Stimulated activated CD4-positive, alpha-beta T cell treated with anti-CD3 and anti-CD28 coated beads, TNF-alpha, amount 100 ng/mL, for 4 hours (primary cell): ENCODE measurements at places on chromosomes 6 and 20.

DNA sequence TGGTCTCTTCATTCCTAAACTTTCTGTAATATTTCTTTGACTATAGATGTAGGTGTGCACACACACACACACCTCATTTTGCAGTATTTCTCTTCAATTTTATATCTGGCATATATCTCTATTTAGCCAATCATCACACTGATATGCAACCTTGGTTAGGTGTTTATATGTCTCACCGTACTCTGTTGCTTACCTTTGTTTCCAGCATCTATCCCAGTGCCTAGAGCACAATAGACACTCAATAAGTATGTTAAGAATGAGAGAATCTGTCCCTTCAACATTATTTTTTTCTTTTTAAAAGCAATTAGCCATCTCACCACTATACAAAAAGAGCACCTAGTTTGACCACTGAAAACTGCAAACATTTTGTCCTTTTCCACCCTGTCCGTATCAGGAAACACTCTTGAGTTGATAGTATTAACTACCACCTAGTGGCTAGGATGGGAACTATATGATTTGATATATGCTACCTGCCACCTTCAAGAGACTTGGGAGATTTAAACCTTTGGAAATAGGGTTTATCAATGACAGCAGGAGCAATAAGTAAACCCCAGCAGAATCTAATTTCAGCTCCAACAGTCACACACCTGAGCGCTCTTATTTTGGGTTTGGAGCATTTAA, 48.7 kb upstream of the RSPO3 start:
- DNase-seq = no peak

GRCh38 chr6:157602521-157603295, 220.3 kb upstream of the SNX9 start:
- no peak for DNase-seq

DNA sequence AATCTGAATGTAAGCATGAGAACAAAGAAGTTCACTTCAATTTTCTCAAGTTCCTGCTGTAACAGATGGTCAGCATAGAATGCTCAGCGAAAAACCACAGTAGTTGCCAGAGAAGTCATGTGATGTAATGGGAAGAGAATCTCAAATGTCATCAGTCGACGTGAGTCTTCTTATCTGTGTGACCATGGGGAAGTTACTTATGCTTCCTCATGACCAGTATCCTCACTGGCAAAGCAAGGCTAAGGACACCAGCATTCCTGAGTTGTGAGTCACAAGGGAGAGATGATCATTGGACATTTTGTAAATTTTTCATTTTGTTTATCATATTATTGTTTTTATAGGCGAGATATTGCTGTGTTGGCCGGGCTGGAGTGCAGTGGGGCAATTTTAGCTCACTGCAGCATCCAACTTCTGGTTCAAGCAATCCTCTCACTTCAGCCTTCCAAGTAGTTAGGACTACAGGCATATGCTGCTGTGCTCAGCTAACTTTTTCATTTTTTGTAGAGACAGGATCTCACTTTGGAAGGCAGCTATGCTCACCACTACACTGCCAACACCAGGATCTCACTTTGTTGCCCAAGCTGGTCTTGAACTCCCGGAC, 21.9 kb downstream of the SGK1 start:
- DNase-seq = no peak

DNA sequence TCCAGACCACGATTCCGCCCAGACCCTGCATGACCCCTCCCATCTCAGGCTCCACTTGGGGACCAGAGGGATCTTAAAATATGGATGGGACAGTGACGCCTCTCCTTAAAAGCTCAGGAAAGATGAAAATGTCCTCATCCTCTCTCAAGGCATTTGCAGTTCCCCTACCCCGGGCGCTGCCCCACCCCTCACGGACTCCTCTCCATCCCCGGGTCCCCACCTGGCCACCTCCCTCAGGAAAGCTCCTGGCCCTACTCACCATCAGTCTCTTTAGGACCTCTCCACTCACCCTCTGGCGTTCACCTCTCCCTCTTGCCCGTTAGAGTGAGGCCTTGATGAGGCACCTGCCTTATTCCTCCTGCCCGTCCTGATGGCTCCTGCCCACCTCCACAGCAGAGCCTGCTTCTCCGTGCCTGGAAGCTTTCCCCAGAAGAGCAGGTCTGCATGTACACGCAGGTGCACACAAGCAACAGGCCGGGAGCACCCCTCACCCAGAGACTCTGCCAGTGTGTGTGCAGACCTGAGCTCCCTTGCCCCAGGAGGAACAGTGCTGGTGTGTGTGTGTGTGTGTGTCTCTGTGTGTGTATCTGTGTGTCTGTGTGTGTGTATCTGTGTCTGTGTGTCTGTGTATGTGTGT, 105.6 kb upstream of the NXT1 start:
- no peak for DNase-seq

DNA sequence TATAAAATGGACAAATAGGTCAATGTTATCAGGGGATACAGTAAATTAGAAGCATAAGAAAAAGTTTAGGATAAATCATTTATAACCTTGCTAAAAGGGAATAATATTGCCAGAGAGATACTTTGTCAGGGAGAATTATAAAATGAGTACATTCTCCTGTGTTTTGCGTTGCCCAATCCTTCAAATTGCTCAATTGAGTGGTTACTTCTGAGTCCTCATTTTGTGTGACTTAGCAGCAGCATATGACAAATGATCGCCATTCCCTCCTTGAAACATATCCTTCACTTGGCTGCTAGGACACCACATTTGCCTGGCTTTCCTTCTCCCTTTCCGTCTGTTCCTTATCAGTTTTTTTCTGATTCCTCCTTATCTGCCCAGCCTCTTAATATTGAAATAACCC, 106.7 kb upstream of the FLRT3 start:
- DNase-seq = no peak

- DNase-seq = no peak
Measured at GRCh38 chr6:105688573-105688972, 285.7 kb upstream of the PREP start.

DNA sequence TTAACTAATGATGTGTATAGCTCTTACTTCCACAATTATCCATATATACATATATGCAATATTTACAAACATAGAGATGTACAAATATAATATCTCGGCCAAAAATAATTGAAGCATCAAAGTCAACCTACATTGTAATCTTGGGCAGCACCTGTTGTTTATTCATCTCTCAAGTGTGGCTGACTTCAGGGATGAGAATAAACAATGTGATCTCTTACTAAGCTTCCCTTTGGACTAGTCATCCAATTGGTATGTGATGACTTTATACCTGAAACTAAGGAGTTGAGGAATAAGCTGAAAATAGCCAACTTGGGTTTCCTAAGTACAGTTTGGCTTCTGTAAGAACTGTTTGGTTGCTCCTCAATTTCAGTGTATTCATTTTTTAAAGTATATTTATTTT, 256.6 kb downstream of the KHDC1L start:
- no peak for DNase-seq

GRCh38 chr20:45581702-45582101, 2.6 kb upstream of the WFDC8 start:
- no peak for DNase-seq

DNA sequence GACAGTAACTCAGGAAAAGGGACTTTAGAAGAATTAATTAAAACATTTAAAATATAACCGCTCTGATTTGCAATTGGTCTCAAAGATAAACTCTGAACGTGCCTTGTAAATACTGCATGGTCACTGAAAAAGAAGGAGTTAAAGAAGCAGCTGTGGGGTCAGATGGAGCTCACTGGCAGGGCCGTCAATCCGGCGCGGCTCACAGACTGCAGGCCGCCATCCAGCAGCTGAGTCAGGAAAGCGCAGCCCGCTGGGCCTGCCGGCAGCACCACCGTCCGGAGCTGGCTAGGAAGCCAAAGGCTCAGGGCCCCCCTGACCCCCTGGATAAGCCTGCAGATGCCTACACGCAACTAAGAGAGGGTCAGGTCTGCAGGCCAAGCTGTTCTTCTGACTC, 54.2 kb upstream of the FRMD1 start:
- DNase-seq = no peak
